ENCODE measurements at places on chromosomes 16 and 17.
A peak's percentile ranks its signal among the peaks of the same experiment; 100 is the strongest.

DNA sequence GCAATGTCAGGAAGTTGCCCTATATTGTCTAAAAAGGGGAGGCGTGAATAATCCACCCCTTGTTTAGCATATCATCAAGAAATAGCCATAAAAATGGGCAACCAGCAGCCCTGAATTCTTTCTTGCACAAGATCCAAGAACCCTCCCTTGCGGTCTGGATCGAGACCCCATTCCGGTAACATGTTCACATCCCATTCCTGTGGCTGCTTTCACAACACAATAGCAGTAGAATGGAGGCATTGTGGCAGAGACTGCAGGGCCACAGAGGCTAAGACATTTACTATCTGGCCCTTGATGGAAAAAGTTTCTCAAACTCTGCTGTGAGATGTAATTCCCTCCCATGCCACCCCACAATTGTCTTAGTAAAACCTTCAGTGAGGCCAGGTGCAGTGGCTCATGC, 73.2 kb downstream of the RMI2 start:
- H3K36me3 ChIP-seq = no peaks in the 10 kb centered on the region
- H3K27ac ChIP-seq = no peak overlapping the region
- H3K4me3 ChIP-seq = no peak overlapping the region
- H3K4me1 ChIP-seq = no peaks in the 10 kb centered on the region

DNA sequence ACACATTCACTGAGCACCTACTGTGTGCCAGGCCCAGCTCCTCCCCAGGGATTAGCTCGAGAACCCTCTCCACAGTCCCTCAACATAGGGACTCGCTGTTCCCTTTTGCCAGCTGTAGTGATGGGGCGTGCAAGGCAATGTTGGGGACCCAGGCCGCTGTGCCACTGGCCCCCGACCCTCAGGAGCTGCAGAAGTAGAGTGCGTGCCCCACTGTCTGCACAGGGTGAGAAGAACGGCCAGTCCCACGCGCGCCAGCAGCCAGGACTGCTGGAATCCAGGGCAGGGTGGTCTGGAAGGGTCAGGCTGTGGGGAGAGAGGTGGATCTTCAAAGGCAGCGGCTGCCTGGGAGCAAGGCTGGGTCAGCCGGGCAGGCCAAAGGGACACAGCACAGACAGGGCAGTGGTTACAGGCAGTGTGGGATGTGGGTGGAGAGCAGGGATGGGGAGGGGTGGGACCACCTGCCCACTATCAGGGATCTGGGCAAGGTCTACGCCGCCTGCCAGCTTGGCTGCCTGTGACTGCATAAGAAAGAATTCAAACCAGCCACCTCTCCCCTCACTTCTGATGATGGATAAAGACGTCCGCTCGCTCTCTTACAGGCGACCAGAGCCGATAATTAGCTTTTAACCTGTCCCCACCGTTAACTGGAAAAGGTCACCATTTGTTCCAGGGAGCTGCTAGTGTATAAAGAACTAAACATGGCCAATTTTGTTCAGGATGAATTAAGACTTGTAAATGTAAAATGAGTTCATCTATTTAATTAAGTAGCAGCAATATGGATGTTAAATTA, 86.7 kb upstream of the GSE1 start:
- peaks cover 1% of the 10 kb centered on the region for H3K4me1 ChIP-seq
- no peaks in the 10 kb centered on the region for H3K36me3 ChIP-seq

- DNase-seq = no peak
- no peaks in the 10 kb centered on the region for H3K4me1 ChIP-seq
- peaks cover 88% of the 10 kb centered on the region for H3K27me3 ChIP-seq
- H3K36me3 ChIP-seq = no peaks in the 10 kb centered on the region
- no peak overlapping the region for H3K27ac ChIP-seq
Measured at GRCh38 chr16:66131156-66131807, 235.2 kb upstream of the CDH5 start.

DNA sequence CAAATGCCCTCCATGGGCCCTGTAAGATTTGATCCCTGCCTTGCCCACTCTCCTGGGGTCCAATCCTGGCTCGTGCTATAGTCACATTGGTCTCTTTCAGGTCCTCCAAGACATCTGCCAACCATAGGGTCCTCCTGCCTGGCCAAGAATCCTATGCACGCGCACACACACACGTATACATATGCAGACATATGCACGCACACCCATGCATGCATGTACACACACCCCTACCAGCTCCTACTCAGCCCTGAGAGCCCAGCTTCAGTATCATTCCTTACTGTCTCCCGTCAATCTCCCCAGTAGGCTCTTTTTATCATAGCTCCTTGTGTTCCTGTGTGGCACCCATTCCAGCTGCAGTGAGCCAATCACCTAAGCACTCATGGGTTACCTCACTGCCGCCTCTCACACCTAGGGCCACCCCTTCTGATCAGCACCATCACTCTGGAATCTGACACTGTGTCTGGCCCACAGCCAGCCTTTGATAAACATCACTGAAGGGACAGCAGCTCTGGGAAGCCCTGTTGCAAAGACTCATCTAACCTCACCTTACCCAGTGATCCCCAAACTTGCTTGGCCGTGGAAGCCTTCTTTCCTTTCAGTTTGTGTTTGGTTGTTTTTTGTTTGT, 7.9 kb upstream of the DNAH17 start:
- peaks cover 5% of the 10 kb centered on the region for H3K36me3 ChIP-seq
- H3K27me3 ChIP-seq = peaks cover 20% of the 10 kb centered on the region
- H3K4me1 ChIP-seq = no peaks in the 10 kb centered on the region
- H3K27ac ChIP-seq = no peak overlapping the region

GRCh38 chr16:48534601-48535340, 75.2 kb downstream of the N4BP1 start:
- no peaks in the 10 kb centered on the region for H3K27me3 ChIP-seq
- H3K27ac ChIP-seq = peak overlapping the region; percentile 73
- no peak for DNase-seq
- H3K4me3 ChIP-seq = no peak overlapping the region
- peaks cover 13% of the 10 kb centered on the region for H3K4me1 ChIP-seq
- peaks cover 6% of the 10 kb centered on the region for H3K36me3 ChIP-seq

- H3K27ac ChIP-seq = no peak overlapping the region
- peaks cover 39% of the 10 kb centered on the region for H3K27me3 ChIP-seq
- peaks cover 6% of the 10 kb centered on the region for H3K4me1 ChIP-seq
- peaks cover 3% of the 10 kb centered on the region for H3K36me3 ChIP-seq
- no peak overlapping the region for H3K4me3 ChIP-seq
Measured at GRCh38 chr17:58245428-58246103, 7.2 kb downstream of the LPO start.

- no peak for DNase-seq
- H3K4me3 ChIP-seq = peak overlapping the region; percentile 87
- peaks cover 74% of the 10 kb centered on the region for H3K4me1 ChIP-seq
- peak overlapping the region; percentile 99 for H3K27ac ChIP-seq
- H3K36me3 ChIP-seq = peaks cover 45% of the 10 kb centered on the region
Measured at GRCh38 chr17:40101367-40102210, 1.2 kb upstream of the NR1D1 start.

- H3K4me3 ChIP-seq = no peak overlapping the region
- DNase-seq = no peak
- no peaks in the 10 kb centered on the region for H3K27me3 ChIP-seq
- no peaks in the 10 kb centered on the region for H3K4me1 ChIP-seq
- no peaks in the 10 kb centered on the region for H3K36me3 ChIP-seq
- H3K27ac ChIP-seq = no peak overlapping the region
Measured at GRCh38 chr16:8173111-8173644, 417.1 kb downstream of the TMEM114 start.

DNA sequence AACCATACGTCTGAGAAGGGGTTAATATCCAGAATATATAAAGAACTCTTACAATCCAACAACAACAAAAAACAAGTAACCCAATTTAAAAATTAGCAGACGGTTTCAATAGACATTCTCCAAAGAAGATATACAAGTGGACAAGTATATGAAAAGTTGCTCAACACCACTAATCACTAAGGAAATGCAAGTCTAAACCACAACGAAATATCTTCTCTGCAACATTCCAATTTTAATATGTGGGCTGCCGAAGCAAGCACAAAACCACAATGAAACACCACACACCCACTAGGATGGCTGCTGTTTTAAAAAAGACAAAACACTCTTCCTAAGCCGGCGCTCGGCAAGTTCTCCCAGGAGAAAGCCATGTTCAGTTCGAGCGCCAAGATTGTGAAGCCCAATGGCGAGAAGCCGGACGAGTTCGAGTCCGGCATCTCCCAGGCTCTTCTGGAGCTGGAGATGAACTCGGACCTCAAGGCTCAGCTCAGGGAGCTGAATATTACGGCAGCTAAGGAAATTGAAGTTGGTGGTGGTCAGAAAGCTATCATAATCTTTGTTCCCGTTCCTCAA, 5.9 kb upstream of the SLC13A2 start:
- no peaks in the 10 kb centered on the region for H3K4me1 ChIP-seq
- H3K27me3 ChIP-seq = peaks cover 44% of the 10 kb centered on the region
- H3K4me3 ChIP-seq = no peak overlapping the region
- H3K36me3 ChIP-seq = peaks cover 2% of the 10 kb centered on the region
- no peak overlapping the region for H3K27ac ChIP-seq
- no peak for DNase-seq

DNA sequence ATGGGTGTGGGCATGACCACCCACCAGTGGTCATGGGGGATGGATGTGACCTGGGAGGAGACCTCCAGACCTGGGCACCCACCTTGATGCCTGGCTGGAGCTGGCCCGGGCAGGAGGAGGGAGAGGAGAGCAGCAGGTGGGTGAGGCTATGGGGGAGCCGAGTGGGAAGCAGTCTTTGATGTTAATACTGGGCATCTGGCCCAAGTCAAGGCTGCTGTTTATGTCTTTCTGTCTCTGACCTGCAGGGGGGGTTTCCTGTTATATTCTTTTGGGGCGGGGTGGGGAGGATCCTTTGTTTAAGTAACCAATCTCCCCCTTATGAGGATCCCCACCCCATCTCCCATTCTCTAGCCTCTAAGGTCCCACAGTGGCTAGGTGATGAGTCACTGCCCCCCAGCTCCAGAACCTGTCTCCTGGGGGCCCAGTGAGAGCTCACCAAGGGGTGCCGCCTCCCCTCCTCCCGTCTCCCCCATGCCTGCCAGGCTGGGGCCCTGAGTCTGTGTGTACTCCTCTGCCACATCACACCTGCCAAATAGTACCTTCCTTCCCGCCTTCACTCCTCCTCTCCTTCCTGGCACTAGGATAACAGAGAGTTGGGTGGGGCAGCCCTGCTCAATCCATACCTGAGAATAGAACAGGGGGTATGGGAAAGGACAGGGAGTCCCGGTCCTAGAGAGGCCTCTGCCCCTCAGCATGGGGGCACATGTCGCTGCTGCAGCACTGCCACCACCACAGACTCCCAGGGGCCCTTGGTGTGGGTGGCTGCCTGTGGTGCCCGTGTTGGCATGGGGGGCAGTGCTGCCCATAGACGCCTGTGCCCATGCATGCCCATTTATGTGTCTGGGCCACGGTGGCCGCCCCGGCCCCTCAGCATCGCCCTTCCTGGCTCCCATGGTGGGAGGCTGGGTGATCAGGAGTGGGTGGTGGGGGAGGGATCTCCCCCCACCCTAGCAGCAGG, 7.3 kb downstream of the THRA start:
- H3K4me1 ChIP-seq = peaks cover 78% of the 10 kb centered on the region
- H3K27me3 ChIP-seq = no peaks in the 10 kb centered on the region
- peak overlapping the region; percentile 91 for H3K4me3 ChIP-seq
- peak overlapping the region; percentile 94 for H3K27ac ChIP-seq

- no peak overlapping the region for H3K4me3 ChIP-seq
- H3K36me3 ChIP-seq = peaks cover 3% of the 10 kb centered on the region
- DNase-seq = no peak
- no peak overlapping the region for H3K27ac ChIP-seq
- H3K4me1 ChIP-seq = peaks cover 6% of the 10 kb centered on the region
Measured at GRCh38 chr16:85142129-85142513, 29.8 kb upstream of the CIBAR2 start.

DNA sequence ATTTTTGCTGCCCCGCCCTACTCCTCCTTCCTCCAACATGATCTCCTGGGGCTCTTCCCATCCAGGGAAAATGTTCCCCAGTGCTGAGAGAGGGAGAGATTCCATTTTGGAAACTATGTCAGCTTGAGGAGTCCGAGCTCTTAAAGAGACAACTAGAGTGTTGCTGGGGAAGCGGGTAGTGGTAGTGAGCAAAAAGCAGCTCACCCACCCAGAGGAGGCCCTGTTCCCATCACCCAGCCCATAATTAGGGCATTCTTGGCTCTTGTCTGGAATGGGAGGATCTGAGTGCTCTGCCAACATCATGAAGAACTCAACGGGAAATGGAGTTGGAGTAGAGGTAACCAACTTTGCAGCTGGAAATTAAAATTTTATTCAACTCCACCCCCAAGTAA, 9.1 kb upstream of the MSL1 start:
- peak overlapping the region; percentile 76 for H3K4me3 ChIP-seq
- peaks cover 14% of the 10 kb centered on the region for H3K36me3 ChIP-seq
- H3K4me1 ChIP-seq = peaks cover 51% of the 10 kb centered on the region
- no peaks in the 10 kb centered on the region for H3K27me3 ChIP-seq
- DNase-seq = no peak

DNA sequence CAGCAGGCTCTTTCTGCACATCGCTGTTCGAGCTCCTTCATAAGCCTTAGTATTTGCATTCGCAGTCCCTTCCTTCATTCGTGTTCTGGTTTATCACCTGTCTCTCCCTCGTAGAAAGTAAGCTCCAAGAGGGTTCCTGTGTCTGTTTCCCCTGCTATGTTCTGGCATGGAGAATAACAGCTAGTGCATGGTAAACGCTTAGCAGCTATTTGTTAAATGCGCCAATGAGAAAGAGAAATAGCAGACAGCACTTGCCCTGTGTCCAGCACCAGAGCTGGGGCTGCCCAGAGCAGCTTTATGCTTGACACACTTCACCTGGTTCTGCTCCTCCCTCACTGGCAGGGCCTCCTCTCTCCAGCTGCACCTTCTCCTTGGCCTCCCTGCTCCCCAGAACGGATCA, 5.5 kb downstream of the ZNF688 start:
- no peak for DNase-seq
- no peaks in the 10 kb centered on the region for H3K27me3 ChIP-seq
- peaks cover 7% of the 10 kb centered on the region for H3K36me3 ChIP-seq
- H3K4me1 ChIP-seq = peaks cover 27% of the 10 kb centered on the region

DNA sequence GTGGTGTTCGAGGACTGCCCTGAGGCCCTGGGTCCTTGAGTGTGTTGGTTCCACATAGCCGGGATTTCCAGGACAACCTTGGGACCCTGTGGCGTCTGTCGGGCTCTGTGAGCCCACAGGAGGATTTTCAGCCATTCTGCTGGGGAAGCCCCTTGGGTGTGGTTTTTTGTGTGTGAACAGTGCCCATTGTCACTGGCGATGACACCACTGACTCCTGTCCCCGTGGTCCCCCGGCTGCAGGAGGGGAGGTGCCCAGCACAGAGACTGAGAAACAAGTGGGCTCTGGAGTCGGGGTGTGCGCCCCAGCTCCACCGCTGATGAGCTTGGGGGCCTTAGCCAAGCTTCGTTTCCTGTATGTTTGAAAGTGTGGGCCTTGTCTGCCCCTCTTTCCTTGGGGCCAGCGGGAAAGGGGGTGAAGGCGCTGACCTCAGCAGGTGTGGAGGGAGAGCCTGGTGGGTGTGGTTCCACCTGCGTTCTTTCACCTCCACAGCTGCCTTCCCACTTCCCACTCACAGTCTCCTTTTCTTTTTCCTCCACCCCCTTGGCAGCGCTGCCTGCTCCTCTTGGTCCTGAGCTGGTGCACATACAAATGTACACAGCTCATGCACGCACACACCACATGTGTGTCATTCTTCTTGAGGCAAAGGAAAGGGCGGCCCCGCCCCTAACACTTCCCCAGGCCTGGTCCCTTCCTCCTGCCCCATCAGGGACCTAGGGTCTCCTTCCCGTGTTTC, 16.1 kb downstream of the MGRN1 start:
- peak overlapping the region; percentile 4 for H3K4me3 ChIP-seq
- peaks cover 23% of the 10 kb centered on the region for H3K4me1 ChIP-seq
- no peak for DNase-seq
- H3K36me3 ChIP-seq = peaks cover 24% of the 10 kb centered on the region
- peak overlapping the region; percentile 58 for H3K27ac ChIP-seq

Measured in effector memory CD8-positive, alpha-beta T cell (primary cell).